A549 treated with GW870086 at 1 μM for 4 hours (cell line): ENCODE measurements at places on chromosomes 4 and X. TPM values are rescaled to one million over a fixed set of nuclear protein-coding genes. Genes with fewer than 3 reads are reported as not detected.

Gene CT47B1
- not detected in 5 replicates for total RNA-seq

Gene SLC7A11
- total RNA-seq = 17.3 to 28.3 TPM (median 22.9 TPM) in 5 replicates

Gene MYOZ2
- not detected in 5 replicates for total RNA-seq

Gene PDGFRA
- total RNA-seq = 0.36 to 1.1 TPM (median 0.49 TPM) in 5 replicates

Gene PWWP3B
- not detected in 5 replicates for total RNA-seq

Gene FAM50A
- total RNA-seq = 92.4 to 124 TPM (median 106 TPM) in 5 replicates

Gene CENPVL2
- not detected in 5 replicates for total RNA-seq
